ENCODE measurements at places on chromosomes 5 and 9.

GRCh38 chr9:95025213-95026147, 292.0 kb downstream of the FANCC start:
- no peak for DNase-seq

DNA sequence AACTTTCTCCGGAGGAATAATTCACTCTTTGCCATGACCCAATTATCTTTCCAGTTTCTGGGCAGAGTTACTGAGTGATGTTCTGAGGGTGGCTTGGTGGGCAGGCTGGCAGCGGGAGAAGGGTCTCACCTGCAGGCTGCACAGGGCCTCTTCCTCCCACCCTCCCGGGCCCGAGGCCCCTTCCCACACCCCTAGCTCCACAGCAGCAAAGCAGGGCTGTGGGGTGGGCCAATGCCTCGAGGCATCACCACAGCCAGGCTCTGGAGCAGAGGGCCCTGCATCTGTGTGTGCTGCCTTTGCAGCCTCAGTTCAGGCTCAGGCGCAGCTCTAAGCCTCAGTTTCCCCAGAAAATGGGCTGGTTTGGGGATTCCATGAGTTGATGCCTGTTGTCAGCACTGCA, 120.2 kb upstream of the FOXD4L5 start:
- DNase-seq, result no peak

DNA sequence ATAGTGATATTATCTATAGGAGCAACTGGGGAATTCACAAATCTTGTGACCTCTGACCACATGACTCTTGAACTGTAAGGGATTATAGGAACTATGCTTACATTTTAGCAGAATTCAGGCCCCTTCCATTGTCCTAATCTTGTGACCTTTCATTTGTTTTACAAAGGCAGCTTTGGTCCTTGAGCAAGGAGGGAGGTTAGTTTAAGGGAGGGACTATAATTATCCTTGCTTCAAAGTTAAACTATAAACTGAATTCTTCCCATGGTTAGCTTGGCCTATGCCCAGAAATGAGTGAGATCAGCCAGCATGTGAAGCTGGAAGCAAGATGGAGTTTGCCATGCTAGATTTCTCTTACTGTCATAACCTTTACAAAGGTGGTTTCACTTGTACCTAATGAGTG, 51.2 kb downstream of the TARS1 start:
- no peak for DNase-seq

GRCh38 chr5:81288021-81288433, 13.4 kb upstream of the ZCCHC9 start:
- DNase-seq, result no peak

DNA sequence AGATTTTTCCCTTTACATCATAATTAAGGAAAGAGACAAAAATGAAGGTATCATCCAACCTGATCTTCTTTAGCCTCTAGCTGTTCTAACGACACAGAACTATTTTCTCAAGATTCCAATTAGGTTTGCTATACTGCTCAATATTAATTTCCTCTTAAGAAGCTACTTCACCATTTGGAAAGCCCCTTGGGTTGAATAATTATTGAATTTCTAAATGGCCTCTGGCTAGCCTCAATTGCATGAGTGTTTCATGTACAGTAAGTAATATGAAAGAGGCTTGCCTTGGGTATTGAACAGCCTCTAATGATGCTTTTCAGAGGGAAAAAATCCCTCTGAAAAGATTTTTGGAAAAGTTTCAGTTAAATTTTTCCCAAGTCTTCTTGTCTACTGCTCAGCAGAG, 3.7 kb upstream of the MOB3B start:
- DNase-seq, result no peak

DNA sequence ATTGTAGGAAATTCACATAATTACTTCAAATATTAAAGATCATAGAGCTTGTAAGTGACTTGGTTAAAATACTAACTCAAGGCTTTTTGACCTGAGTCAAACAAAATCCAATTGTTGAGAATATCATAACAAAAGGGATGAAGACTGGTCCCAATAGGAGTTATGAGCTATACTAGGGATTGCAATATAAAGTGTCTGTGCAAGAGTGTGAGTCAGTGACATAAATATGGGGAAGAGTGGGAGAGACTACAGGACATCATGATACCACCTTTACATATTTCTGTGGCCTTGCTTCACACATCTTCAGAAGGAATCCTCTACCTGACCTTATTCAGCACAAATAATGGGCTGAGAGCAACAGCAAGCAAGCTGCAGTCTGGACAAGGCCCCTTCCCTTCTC, 180.9 kb upstream of the SLC24A2 start:
- DNase-seq, result no peak

- DNase-seq, result peak; percentile 69
Measured at GRCh38 chr9:37415011-37415719, 7.3 kb upstream of the GRHPR start.

DNA sequence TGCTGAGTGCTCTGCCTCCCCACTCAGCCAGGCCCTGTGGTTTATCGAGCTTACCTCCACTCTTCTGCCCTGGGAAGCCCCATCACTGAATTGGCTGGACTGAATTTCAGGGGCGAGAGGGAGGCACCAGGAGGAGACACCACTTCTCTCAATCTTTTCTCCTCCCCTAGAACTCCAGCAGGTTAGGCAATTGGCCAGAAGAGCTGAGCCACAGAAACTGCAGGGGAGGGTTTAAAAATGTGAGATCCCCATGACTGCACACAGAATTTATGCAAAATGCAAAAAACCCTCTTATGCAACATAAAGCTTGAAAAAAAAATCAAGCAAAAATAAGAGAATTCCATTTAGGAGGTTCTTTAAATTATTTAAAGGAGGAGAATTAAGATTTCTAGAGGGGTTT, 29.9 kb downstream of the TUT7 start:
- no peak for DNase-seq

DNA sequence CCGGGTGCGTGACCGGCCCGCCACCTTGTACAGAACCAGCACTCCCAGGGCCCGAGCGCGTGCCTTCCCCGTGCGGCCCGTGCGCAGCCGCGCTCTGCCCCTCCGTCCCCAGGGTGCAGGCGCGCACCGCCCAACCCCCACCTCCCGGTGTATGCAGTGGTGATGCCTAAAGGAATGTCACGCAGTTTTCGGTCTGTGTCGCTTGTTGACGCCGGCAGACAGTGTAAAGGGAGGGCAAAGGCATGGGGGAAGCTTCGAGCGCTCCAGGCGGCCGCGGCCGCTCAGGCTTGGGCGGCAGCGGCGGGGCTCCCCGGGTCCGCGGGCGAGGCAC, 1.3 kb downstream of the LRRC26 start:
- DNase-seq, result no peak

- no peak for DNase-seq
Measured at GRCh38 chr9:132201780-132202703, 40.2 kb downstream of the NTNG2 start.

GRCh38 chr5:115723220-115723619, 93.2 kb downstream of the CDO1 start:
- no peak for DNase-seq

DNA sequence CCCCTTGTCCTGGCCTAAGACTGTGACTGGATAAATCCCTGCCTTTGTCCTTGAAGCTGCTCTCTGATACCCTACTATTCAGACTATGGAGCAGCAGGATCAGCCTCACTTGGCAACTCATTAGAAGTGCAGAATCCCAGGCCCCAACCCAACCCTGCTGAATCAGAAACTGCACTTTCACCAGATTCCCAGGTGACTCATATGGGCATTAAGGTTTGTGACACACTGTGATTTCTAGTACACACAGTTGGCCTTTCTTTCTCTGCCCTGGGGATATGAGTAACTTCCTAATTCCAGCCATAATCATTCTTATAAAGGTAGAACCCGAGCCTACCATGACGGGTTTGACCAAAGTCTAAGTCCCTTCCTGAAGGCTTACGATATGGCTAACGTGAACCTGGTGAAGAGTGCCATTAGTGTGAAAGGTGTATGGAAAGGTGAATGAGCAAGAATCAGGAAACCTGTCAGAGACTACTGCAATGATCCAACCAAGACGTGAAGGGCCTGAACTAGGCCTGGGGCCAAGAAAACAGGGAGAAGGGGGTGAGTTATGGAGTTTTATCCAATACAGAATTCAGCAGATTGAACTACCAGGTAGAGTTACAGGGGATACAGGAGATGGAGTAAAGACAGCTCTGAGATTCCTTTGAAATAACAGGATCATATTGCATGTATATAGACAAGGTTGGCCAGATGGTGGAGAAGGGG, 533.0 kb downstream of the BNC2 start:
- DNase-seq, result no peak

DNA sequence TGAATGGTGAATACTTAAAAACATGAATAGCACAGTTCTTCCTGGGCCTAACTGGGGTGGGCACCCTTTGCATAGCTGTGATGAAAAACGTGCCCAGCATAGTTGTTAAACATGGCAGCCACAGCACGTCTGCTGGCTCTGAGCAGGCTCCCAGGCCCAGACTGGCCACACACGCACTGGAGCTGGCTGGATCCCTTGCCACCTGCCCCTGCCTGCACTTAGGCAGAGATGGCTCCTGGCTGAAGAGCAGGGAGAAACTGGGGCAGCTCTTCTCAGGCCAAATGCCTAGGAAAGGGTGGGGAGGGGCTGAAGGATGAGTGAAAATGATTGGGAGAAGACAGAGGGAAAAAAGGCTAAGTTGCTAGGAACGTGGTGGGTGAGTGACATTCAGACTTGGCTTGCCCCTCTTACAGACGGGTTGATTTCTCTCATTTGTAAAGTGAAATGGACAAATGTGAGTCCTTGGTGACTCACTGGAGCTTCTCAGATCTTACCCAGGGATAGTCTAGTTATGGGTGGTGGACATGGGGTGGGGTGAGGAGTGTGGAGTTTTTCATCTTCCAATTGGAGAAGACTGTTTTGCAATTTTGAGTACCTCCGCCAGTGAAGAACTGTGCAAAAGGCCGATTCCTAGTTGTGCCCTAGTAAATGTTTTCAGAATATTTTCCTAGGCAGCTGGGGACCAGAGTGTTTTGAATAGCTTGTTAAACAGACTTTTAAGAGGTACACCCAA, 42.4 kb downstream of the TRIO start:
- no peak for DNase-seq

DNA sequence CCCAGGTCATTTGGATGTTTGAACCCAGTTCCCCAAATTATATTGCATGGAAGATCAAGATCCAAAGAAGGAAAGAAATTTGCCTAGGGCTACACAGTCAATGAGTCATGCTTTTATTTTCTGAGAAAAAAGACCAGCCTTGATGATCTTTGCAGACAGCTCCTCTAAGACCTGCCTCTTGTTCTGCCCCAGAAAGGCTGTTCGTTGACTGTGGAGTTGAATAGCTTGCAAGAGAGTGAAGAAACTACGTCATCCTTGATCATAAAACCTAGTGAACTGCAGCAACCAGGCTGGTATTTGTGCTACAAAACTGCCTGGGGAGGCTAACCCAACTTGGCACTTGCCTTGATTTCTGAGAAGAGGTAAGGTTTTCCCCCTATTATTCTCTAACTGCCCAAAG, 263.9 kb downstream of the PAPPA start:
- no peak for DNase-seq

DNA sequence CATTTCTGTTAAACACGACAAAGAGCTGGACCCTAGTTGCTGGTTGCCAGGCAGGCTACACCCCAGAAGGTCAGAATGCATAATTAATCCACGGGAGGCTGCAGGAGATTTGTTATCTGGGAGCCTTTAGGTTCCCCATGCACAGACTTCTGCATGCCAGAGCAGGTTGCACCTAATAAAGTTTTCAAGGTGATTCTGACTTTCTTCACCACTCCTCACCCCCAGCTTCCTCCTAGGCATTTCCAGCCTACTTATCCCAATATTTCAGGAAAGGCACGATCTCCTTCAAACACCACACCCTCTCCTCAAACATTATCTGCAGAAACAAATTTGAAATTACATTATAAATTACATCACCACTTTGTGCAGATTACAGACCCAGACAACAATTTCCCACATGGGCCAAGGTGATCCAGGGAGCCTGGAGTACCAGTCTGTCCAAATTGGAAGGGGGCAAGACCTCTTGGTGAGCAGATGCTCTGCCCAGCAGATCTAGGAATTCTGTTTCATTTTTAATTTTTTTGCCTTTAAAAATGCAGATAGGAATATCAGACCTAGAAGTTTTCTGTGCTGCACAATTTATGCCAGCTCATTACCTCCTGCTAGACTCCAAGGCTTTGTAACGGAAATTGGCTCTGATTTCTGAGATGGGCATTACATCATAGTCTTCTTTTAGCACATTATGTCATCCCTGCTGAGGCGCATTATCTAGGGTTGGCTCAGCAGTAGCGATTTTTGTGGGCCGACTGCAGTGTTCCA, 363.4 kb upstream of the SLC30A5 start:
- no peak for DNase-seq

DNA sequence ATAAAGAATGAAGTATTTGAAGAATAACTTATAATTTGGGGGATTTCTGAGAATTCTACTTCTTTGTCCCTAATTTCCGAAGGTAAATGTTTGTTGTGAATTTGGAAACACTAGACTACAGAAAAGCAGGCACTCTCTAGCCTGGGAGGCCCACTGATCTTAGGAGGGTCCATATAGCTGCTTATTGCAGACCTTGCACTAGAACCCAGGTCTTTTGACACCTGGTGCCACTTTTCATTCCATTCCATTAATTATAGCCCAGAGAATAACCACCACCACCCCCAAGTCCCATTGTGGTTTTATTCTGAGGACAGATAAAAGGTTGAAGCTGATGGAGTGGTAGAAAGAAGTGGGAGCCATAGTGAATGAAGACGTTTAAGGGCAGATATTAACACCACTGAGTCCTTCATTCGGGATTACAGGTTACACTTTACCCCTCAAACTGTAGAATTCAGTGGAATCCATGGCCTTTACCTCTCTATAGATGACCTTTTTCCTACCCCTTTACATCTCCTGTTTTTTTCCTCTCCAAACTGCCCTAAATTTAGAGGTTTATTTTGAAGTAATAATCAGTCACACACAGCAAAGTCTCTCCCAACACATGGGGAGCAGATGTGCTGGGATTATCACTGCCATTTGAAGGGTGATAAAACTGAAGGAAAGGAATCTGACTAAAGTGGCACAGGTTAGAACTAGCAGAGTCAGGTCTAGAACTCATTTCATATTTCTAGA, 12.0 kb upstream of the PSMD5 start:
- no peak for DNase-seq

DNA sequence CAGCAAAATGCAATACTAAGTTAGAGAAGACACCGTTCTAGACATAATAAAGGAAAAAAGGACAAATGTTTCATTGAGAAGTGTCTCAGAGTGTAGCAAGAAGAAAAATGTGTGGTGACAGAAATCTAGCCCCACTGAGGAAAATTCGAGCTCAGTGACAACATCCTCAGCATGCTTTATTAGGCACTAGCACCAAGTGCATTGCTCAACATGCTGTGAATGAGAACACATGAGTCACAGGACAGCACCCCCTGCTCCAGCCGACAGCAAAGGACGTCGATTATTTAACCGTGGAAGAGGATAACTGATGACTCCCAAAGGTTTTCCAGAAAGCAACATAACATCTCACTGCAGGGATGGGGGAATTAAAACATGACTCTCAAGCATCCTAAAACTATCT, 182.7 kb downstream of the GNAQ start:
- DNase-seq, result no peak

DNA sequence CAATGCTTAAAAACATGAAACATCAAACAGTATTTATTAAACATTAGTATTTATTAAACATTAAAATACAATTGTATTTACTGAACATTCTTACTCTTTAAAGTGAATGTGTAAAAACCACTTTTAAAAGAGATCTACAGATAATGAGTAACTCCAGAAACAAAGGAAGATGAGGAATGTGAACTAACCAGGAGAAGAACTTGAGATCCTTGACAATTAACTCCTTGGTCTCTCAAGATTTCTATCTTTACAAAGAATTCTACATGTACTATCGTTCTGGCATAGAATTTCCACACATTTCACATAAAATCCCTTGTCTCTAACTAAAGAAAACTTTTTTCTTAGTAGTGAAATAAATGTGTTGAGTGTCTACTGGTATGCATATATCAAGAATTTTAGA, 28.7 kb upstream of the IFNE start:
- no peak for DNase-seq
